Bronchial epithelial cell (primary cell): ENCODE measurements at places on chromosomes 3 and 15. TPM values are rescaled to one million over a fixed set of nuclear protein-coding genes. Genes with fewer than 3 reads are reported as not detected.

GRCh38 chr15:69058830-69059556 is 44.5 kb downstream of the NOX5 start:
- DNase-seq: peak; percentile 71

Gene TRIM59
- 5.8 and 6.5 TPM in 2 replicates for total RNA-seq

- no peak for DNase-seq
Observed at GRCh38 chr3:130926504-130926903, 32.6 kb downstream of the ATP2C1 start.

Gene RAD51
- total RNA-seq: 0.53 and 0.64 TPM in 2 replicates

DNA sequence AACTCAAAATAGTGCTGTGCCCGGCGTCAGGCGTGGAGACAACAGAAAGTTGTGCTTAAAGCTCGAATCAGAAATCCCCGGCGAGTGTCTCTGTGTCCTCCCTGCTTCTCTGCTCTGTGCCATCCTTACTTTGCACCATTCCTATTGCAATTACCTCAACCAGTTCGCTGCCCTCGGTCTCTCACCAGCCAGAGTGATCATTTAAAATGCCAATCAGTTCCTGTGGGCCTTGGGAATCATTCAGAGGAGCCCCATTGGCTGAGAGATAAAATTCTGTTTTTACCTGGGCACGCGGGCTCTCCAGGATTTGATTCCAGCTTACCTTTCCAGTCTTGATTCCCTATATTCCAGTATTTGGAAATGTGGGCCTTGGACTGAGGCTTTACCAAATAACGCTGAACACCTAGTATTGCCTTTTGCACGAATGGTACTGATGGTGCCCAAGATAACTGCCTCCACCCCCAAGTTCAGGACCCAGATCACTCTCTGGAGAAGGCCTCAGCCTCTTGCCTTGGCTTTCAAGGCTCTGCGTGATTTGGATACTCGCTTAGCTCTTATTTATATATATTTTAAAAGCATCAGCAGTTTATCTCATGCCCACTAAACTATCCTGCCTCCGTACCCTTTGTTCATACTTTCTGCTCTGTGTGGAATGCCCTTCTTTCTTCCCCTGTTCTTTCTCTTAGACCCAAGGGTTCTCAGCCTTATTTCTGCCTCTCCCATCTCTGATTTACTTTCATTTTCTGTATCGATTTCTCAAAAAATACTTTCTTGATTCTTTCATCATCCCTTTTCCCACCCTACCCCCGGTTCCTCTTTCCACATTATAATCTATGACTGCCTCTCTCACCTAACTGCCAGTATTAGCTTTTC is 863 bp downstream of the PSMA4 start:
- peak; percentile 15 for DNase-seq

GRCh38 chr3:188198001-188198400 is 44.0 kb downstream of the LPP start:
- DNase-seq: no peak

DNA sequence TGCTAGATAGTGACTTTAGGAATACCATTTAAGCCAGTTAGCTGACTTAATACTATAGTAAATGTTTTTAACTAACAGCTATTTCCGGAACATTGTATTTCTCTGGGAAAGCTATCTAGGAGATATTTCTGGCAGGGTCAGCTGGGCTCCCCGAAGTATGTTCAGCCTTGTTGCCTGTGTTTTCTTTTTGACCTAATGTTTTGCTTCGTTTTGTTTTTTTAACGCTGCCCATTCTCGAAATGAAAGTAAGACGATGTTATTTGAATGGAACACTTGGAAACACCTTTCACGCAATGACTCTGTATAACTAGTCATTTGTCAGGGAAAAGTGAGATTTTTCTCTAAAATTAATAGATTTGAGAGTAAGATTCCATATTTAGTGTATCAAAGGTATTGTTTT is 702.9 kb upstream of the NAALADL2 start:
- DNase-seq: no peak

GRCh38 chr3:141114816-141115460 is 63.8 kb downstream of the SPSB4 start:
- DNase-seq: no peak

GRCh38 chr3:21041621-21042020 is 709.4 kb downstream of the ZNF385D start:
- DNase-seq: no peak

DNA sequence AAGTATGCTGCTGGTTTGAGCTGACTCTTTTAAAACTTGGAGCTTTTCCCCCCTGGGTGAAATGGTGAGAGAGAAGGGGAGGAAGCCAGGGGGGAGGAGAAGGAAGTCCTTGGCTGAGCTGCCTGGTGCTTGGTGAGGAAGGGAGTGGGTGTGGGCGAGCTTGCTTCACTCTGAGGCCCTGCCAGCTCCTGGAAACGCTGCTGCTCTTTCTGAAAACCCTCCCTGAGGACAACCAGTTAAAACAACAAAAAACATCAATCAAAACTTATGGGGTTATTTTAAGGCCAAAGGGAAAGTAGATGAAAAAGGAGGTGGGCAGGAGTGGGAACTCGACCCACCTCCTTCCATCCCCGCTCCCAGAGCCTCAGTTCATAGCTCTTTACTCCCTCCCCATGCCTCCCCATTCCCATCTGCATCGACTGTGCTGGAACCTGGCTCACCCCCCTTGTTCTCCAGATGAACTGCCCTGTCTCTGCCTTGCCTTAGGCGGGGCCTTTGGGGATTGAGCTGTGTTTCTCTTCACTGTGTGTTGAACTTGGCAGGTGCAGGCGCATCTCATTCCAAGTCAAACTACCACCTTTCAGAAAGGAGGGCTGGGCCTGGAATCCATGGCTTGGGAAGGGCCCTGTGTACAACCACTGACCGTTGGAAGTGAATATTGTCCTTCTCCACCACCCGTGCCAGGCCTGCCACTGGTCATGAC is 166.1 kb downstream of the ZNF621 start:
- DNase-seq: no peak

DNA sequence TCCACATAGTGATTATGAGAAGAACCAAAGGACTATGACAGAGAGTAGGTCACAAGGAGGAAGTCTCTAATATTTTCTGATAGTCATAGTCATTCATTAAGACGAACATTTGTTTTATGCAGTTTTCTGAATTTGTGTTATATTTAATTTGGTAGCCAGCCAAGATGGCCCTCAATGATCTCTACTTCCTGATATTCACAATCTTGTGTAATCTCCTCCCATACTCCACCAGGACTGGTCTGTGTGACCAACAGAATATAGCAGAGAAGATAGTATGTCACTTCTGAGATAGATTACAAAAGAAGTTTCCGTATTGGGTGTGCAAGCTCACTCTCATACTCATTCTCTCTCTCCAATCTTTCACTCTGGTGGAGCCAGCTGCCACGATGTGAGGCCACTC is 30.8 kb downstream of the HLTF start:
- DNase-seq: no peak

DNA sequence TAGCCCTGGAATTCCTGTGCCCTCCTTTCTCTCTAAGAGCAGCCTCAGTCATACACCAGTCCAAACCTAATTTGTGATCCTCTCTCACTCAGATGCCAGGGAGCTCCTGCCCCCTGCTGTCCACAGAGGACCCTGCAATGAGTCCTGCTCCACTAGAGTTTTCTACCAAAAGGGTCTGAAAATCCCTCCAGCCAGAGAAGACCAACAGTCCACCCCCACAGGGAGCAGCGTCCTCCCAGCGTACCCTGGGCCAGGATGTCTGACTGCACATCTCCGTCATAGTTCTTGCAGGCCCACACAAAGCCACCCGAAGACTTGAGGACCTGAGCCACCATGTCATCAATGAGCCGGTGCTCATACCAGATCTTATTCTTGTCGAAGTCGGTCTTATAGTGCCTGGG is 15.4 kb downstream of the IDH2 start:
- DNase-seq: peak; percentile 43

Gene DPPA2
- not detected in 2 replicates for total RNA-seq
